ENCODE measurements at places on chromosomes 11 and 22. TPM values are rescaled to one million over a fixed set of nuclear protein-coding genes. Genes with fewer than 3 reads are reported as not detected.
A peak's percentile ranks its signal among the peaks of the same experiment; 100 is the strongest.

DNA sequence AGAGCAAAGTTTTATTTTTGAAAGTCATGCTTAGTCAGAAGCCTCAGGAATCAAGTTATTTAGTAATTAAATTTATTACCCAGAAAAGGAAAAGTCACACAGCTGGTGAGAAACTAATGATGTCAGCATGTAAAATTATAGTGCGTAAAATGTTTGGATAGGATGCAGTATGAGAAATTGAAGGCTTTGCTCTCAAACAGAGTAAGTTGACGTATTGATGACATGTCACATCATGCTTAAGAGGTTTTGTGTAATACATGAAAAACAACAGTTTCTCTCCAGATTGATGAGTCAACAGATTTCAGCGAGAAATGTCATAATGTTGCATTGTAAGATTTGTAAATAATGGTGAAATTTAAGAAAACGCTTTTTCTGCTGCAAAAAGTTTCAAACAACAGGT is 769.8 kb downstream of the METTL15 start:
- DNase-seq = no peak

DNA sequence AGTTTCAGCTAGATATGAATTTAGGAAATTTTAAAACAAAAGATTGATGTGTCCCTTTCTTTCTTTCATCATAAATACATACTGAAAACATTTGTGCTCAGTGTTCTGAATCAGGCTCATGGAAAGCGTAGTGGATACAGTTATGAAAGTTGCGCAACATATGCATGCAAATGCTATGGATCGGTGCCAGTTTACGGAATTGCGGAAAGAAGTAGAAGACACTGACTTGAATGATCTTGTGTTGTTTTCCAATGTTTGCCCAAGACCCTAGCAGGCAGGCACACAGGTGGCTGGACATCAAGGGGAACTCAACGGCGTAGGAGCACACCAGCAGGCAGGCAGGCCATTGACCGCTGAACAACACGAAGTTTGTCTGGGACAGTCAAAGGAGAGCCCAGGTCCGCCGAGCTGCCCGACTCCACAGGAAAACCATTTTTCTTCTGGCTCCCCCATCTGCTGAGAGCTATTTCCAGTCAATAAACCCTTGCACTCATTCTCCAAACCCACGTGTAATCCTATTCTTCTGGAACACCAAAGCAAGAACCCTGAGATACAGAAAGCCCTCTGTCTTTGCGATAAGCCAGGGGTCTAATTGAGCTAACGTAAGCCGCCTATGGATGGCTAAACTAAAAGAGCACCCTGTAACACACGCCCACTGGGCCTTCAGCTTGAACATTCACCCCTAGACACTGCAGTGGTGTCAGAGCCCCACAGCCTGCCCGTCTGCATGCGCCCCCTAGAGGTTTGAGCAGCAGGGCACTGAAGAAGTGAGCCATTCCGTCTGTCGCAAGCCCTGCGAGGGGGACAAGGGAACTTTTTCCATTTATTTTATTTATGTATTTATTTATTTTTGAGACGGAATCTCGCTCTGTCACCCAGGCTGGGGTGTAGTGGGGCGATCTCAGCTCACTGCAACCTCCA is 7.4 kb upstream of the BIRC3 start:
- no peak for DNase-seq

DNA sequence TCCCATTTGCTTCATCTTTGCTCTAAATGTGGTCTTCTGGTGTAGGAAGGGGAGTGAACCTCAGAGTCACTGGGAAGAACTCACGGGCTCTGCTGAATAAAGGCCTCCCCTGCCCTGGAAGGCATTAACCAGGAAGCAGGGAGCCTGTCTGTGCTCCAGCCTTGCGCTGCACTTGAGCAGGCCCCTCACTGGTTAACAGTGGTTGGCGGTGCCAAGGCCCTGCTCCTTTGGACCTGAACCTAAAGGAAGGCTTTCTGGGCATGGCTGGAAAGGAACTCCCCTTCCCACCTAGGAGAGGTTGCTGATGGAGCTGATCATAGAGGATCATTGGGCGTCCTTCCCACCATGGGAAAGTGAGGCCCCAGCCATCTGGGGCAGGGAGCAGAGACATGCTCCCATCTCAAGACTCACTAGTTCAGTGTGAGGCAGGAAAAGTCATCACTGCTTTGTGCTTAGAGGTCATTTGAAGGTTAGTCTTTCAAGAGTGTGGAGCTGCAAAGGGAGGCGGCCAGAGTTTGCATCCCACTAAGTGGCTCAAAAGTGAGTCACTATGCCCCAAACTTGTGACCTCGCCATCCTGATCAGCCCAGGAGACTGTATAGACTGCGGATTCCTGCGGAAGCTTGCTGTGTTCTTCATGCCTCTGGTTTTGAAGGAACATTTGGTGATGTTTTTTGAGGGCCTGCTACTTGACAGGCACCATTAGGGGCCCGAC is 50.4 kb downstream of the DBX1 start:
- no peak for DNase-seq

DNA sequence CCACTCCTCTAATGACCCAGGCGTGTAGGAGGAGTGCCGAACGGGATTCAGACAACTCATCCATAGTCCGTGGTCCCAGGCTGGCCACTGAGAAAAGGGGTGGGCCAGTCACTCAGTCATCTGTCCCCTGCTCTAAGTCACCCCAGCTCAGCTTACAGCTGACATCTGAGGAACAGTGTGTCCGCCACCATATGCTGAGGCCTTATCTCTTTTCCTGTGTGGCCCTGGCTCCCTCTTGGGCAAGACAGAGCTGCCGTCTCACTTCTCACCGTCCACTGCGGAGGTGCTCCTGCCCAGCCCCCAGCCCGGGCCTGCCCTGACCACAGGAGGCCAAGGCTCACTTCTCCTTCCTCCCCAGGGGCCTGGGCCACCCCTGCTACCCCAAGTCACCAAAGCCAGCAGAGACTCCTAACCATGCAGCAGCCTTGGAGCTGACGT is 6.8 kb downstream of the CCDC86 start:
- no peak for DNase-seq

- peak; percentile 46 for DNase-seq
Measured at GRCh38 chr11:68206211-68206610, 6.9 kb downstream of the KMT5B start.

DNA sequence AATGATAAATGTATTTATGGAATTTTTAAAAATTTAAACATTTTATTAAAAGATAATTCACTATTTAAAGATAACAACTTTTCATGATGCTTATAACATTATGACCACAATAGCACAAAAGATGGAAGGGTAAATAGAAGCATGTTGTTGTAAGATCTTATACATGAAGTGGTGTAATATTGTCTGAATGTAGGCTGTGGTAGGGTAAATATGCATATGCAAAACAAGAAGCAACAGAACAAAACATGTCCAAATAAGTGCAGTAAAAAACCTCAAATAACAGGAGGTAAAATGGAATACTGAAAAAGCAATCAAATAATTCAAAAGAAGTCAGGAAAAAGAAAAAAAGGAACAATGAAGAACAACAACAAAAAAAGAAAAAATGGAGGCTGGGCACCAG is 56.0 kb downstream of the ADM start:
- DNase-seq = no peak

- DNase-seq = no peak
Measured at GRCh38 chr11:97908354-97908753, 1112.4 kb upstream of the CNTN5 start.

DNA sequence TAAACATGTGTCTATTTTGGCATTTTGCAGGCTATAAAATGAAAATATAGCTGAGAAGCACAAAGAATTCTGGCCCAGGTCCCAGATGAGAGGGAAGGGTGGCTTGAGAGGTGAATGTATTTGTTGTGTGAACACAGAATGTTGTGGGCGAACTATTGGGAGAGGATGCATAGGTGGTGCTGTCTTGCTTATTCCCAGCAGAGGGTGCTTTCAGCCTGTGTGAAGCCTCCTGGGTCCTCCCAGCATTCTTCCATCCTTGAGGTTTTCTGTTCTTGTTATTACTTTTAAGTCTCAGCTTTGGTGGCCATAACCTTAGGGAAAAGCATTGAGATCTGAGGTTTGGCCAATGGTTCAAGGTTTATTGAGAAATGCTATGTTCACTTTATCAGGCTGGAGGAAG is 108.7 kb upstream of the SNX19 start:
- no peak for DNase-seq

DNA sequence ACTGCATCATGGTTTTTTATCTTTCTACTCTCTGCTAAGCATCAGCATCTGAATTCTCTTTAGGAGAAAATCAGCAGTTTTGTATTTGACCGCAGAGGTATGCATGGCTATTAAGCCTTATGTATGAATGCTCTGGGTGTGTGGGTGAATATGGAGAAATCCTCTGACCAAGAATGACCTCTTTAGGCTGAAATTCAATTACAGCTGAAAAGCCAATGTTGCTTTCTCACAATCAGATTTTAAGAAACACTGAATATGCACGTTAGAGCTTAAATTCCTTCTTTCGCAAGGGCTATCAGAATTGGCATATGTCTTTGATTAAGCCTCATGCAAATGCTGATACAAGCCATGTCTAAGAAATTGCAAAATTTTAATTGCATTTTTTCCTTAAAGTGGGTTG is 43.2 kb downstream of the ARHGAP42 start:
- no peak for DNase-seq

DNA sequence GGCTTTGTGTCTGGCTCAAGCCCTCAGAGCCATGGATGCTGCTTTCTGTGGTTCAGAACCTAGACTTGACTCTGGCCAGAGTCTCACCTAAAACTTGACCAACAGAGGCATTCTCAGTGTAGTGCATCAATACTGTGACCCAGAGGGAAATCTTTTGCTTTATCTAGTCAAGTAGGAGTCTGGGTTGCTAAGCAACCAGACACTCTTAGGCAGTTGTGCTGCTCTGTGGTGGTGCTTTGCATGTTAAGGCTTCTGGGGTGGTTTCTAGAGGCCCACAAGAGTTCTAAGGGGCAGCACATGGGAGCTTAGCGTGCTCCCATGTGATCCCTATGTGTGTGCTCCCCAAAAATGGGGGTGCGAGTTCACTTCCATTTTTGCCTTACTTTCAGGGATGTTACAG is 224.6 kb upstream of the PLET1 start:
- no peak for DNase-seq

- no peak for DNase-seq
Measured at GRCh38 chr22:37032535-37033460, 13.3 kb downstream of the MPST start.

- no peak for DNase-seq
Measured at GRCh38 chr11:122248939-122249338, 132.9 kb upstream of the BLID start.

DNA sequence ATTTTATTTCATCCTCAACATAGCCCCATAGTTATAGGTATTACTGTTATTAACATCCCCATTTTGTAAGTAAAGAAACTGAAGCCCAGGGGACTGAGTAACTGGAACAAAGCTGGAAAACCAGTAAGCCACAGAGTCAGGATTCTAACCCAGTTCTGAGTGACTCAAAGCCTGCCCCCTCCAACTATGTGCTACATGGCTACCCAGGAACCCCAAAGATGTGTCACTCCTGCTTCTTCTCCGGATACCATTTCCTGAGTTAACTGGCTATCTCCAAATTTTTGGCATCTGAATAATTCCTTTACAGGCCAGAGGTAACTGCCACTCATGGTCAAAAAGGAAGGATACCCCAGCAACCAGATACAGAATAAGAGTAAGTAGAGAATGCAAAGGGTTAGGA is 43.6 kb downstream of the TENM4 start:
- DNase-seq = no peak

GRCh38 chr11:93123351-93123898 is 74.4 kb downstream of the SLC36A4 start:
- no peak for DNase-seq

DNA sequence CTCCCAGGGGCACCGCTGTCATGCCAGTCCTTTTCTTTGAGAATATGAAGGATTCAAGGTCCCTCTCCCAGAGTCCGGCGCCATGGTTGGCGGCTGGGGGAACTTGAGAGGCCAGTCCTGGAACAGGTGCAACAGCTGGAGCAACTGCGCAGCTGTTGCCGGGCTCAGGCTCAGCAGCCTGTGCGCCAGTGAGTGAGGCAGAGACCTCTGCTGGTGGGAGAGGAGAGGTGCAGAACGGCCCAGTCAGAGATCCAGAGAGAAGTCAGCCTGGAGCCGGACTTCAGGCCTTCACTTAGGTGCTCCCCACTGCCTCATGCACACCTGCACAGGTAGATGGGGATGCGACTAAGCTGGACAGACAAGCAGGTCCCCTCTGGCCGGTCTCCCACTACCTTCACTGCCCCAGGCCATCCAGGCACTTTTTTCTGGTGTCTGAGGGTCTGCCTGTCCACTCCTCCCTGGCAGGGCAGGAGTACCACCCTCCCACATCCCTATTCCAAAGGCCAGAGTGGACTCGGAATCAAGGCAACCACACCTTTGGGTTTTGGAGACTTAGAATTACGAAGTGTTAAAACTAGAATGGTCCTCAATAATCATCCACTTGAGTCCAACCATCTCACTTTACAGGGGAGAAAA is 4.6 kb downstream of the CHRDL2 start:
- peak; percentile 57 for DNase-seq

DNA sequence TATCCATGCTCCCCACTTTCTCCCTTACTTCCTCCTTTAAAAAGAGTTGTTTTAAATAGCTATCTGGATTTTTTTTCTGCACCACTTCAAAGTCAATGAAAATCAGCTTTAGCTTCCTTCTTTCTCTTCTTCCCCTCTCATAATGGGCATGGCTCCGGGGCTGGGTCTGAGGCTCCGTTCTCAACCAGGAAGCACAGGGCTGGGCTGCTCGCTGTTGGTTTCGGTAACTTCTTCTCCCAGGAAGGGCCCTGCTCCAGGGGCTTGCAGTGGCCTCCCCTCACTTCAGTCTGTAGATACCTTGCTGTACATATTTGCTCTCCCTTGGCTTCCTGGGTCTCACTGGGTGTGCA is 23.8 kb downstream of the MICAL2 start:
- peak; percentile 42 for DNase-seq

- no peak for DNase-seq
Measured at GRCh38 chr11:696955-697491, 1.4 kb downstream of the TMEM80 start.

GRCh38 chr11:58626934-58627483 is 4.5 kb downstream of the CNTF start:
- no peak for DNase-seq

GRAMD1B gene
- 35.3 TPM for total RNA-seq

FBLN1 gene
- not detected for total RNA-seq

GAL gene
- total RNA-seq = not detected

PICK1 gene
- 15.2 TPM for total RNA-seq

NAALAD2 gene
- not detected for total RNA-seq

ACER3 gene
- total RNA-seq = 10.7 TPM
